ENCODE measurements at places on chromosomes 16 and 17.

GRCh38 chr16:86455116-86455515 is 55.2 kb upstream of the FOXF1 start:
- no peak for DNase-seq

DNA sequence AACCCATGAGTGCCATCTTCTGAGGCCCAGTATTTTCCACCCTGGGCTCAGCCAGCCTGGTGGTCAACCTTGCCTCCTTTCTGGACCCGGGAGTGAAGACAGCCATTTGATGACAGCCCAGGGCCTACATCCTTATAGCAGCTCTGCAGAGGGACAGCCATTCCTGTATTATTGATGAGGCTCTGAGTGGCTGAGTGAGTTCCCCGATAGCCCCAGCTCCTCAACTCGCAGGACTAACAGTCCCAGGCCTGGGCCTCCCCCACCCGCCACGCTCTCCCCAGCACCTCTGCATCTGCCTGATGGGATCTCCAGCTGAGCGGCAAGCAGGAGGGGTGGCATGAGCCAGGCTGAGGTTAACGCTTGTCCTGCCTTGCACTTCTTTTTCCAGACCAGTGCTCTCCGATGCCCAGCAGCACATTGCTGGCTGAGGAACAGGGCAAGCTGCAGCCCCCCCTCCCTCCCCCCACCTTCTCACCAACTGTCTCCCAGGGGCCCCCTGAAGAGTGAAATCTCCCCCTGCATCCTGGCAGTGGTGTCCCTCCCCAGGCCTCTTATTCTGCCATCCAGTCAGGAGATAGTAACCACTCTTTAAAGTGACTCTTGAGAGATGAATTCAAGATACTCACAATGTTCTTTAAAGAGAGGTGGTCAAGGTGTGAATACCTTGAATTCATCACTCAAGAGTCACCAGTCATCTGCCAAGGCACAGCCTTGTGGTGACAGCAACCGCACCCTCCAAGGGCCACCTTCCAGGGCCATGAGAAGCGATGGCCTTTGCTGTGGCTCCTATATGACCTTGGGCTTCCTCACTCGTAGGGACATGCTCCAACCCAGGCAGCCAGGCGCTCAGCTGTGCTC is 23.5 kb downstream of the CACNG5 start:
- no peak for DNase-seq

- no peak for DNase-seq
Measured at GRCh38 chr17:30424471-30424870, 45.7 kb downstream of the CPD start.

- DNase-seq, result no peak
Measured at GRCh38 chr17:81422776-81423697, 27.8 kb downstream of the BAHCC1 start.

GRCh38 chr16:58510097-58510775 is 5.1 kb upstream of the SETD6 start:
- no peak for DNase-seq

DNA sequence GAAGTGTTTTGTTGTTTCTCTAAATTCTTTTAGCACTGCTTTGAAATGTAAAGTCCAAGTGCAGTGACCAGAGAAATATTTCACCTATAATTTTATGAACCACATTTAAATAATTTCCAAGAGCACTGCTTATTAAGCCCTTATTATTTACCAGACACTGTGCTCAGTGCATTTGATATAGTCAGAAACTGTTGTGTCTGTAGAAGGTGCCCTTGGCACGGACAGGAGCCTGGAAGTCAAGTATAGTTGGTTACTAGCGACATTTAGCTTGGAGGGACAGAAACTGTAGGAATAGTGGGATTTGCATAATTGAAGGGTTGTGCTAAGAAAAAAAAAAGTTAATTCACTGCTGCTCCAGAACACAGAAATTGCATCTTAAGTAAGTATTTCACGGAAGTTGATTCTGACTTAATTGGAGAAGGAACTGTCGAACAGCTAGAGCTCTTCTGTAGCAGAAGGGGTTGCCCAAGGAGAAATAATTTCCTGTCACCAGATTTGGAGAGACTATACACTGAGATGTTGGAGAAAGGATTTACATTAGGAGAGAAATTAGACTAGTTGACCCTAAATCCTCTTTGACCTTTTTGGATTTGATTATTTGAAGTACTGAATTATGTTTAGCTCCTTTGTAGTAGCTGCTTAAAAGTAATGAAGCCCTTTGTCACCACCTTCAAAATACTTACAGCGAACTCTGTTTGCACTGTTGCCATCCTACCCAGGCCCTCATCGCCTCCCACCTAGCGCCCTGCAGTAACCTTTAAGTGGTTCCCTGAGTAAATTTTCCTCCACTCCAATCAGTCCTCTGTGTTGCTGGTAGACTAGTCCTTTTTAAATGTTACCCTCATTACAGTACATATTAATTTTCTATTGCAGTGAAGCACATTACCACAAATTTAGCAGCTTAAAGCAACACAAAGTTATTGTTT is 25.6 kb downstream of the COX10 start:
- no peak for DNase-seq

DNA sequence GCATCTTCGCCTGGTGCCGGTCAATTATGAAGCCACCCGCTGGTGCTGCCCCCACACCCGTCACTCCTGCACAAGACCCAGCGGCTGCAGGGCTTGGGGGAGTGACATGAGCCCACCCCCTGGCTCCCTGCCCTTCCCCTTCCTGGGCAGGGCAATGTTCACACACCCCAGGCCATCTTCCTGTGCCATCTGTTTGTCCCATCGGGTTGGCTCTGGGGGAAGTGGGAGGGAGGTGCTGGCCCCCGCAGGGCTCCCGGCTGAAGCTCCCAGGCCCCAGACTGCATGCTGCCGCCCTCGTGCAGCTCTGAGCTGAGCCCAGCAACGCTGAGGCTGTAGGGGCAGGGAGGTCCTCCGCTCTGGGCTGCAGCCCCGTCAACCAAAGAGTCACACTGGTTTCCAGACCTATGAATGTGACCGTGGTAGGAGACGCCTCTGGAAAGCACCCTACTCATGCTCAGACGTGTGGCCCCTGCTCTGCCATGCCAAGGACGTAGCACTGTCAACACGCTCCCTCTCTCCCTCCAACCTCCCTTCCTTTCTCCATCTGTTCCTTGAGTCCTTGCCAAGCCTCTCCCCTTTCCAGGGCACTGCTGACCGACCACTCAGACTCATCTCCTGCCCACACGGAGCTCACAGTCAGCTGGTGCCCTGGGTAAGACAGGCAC is 140.4 kb downstream of the ENGASE start:
- DNase-seq, result no peak

DNA sequence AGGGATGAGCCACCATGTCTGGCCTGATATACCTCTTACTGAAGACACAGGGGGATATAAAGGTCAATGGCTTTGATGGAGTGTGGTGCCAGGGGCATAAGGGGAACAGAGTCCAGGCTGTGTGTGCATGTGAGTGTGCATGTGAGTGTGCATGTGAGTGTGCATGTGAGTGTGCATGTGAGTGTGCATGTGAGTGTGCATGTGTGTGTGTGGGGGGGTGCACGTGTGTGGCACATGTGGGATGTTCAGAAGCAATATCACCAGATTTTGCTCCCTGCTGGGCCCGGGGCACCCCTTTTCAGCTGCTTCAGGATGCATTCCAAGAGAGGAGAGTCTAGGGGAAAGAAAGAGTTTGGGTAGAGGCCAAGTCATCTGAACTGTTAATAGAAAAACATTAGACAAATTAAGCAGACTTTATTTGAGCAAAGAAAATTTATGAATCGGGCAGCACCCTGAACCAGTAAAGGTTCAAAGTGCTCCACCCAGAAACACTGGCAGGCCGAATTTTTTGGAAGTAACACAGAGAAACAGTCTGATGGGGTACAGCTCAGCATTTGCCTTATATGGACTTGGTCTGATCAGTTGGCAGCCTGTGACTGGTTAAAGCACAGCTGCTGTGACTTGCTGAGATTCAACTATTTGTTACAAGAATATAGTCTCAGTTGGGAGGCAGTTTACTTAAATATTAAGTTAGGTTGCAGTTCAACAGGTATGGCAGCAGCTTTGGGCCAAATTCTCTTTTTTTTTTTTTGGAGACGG is 9.7 kb downstream of the CHST5 start:
- DNase-seq, result no peak

- no peak for DNase-seq
Measured at GRCh38 chr17:51056813-51057510, 63.7 kb downstream of the SPAG9 start.

DNA sequence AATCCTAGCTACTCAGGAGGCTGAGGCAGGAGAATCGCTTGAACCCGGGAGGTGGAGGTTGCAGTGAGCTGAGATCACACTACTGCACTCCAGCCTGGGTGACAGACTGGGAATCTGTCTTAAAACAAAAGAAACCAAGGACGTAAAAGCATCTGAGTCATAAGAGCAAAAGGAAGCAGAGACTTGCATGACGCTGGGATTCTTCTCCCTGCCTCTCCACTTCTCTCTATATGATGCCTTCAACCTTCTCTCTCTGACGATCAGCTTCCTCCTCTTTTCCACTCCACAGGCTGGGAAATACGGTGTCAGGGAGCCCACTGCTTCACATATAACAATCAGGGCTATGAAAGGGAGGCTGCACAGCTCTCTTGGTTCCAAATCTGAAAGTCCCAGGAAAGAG is 43.2 kb upstream of the CCL1 start:
- DNase-seq, result no peak

GRCh38 chr16:52629296-52629695 is 82.4 kb upstream of the TOX3 start:
- no peak for DNase-seq

Measured in stimulated activated CD4-positive, alpha-beta T cell treated with anti-CD3 and anti-CD28 coated beads, Interleukin-4, amount 100 ng/mL, for 4 hours (primary cell).